Glomerular endothelial cell (primary cell): ENCODE measurements at places on chromosomes 1 and 21. TPM values are rescaled to one million over a fixed set of nuclear protein-coding genes. Genes with fewer than 3 reads are reported as not detected.
A peak's percentile ranks its signal among the peaks of the same experiment; 100 is the strongest.

- no peak for DNase-seq
Observed at GRCh38 chr21:41213021-41213420, 45.1 kb downstream of the BACE2 start.

DNA sequence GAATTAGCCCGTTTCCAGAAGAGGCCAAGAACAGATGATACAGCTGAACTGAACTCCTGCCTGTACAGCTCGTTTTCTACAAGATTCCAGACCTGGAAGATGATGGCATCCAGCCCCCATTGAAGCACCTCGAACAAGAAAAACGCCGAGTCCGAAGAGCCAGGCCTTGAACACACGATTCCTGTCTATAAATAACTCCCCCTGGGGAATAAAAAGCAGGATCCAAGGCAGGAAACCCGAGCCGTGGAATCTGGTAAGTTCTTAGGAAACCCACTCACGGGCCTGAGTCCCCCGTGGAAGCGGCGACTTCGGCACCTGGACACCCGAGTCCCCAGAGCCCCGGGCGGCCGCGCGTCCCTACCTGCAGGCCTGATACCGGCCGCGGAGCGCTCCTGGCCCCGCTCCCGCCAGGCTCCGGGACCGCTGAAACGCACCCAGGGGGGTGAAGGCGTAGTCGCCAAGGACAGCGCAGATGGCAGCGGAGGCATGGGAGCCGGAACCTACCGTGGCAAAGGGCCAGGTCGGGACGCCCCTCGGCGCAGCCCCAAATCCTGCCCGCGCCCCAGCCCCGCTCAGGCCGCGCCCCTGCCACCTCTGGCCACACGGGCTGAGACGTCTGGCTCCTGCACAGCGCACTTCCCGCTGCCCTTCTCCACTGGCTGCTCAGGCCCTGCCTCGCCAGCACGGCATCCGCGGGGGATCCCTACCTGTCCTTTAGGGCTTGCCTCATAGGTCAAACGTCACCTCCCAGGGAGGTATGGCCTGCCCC is 14.0 kb upstream of the HLCS start:
- no peak for DNase-seq

DNA sequence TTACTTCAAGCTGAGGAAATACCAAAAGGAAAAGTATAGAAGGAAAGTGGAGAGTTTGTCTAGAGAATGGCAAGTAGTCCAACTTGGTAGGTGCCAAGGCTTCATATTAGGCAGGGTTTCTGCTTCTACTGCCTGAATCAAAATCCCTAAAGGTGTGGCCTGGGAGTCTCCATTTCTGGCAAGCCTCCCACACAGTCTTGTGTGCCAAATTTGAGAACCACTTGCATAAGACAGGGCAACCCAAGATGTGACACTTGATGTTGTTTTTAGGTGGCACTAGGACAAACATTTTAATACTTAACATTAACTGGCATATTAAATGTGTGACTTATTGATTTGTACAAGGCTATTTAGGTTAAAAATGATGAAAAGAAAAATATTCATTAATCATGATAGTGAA is 60.1 kb downstream of the ATG4C start:
- no peak for DNase-seq

DNA sequence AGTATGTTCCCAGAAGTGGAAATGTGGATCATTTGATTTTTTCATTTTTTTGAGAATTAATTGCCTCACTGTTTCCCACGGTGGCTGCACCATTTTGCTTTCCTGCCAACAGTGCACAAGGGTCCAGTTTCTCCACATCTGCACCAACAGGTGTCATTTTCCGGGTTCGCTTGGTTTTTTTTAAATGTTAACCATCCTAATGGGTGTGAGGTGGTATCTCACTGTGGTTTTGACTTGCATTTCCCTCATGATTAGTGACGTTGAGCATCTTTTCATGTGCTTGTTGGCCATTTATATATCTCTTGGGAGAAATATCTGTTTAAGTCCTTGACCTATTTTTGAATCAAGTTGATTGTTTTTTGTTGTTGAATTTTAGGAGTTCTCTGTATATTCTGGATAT is 3.0 kb downstream of the COL6A2 start:
- DNase-seq = no peak

DNA sequence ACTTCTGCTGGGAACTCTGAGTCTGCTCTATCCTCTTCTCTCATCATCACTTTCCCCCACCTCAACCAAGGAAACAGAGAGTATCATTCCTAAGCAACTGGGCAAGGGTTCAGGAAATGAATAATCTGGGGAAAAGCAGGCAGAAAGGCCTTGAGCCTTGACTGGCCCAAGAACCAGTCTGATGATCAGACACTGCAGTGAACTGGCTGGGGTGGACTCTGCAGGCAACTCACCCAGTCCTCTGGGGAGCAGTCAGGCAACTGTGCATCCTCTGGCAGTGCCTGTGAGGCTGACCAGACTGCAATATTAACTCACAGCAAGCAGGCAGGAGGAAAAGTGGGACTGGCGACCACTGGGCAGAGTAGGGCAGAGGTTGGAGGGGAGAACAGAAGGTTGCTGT is 991 bp downstream of the ANKRD35 start:
- peak; percentile 34 for DNase-seq

GRCh38 chr1:206961668-206962067 is 8.6 kb downstream of the FCAMR start:
- no peak for DNase-seq

DNA sequence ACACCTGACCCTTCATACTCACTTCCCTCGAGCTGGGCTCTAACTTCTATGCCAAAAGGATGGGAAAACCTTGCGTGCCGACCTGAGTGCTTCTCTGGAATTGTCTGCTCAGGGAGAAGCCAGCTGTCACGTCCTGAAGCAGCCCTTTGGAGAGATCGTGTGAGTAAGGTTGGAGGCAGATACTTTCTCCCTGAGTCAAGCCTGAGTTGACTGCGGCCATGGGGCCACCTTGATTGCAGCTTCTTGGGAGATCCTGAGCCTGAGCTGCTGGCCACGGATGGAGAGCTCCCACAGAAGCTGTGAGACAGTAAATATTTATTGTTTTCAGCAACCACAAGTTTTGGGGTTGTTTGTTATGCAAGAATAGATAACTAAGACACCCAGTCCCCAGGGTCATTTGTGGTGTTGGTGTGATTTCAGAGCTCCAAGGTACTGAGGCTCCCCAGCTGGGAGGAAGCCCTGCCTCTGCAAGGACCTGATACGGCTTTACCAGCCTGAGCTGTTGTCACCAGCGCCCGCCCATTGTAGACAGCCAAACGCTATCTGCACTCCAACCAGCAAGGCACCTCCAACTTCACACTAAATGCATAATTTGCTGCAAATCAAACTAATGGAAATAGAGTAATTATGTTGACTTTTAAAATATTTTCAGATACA is 531.6 kb downstream of the PTPRU start:
- DNase-seq = no peak

- no peak for DNase-seq
Observed at GRCh38 chr1:59952065-59952464, 25.5 kb upstream of the CYP2J2 start.

Gene SLC22A15
- under 0.01 and 0.10 TPM in 2 replicates for total RNA-seq

Gene FTCD
- total RNA-seq = 0.64 TPM in 1 of 2 replicates, not detected in the other

Gene KLHDC9
- total RNA-seq = 5.3 and 7.2 TPM in 2 replicates

Gene LCE2B
- total RNA-seq = not detected in 2 replicates

DNA sequence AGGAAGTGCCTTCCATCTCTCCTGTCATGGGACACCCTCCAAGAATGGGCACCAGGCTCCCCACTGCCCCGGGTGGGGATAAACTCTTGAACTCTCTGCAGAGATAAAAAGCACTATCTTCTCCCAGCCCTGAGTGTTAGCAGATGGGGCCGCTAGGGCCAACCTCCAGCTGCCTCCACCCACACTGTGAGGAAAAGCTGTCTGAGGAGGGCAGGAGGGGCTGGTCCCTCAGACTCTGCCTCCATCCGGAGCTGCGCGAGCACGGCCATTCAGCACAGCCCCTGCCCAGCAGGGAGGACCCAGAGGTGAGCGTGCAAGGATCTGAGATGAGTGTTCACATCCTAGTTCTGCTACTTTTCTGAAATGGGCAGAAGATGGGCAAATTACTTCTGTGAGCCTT is 51.8 kb upstream of the TRABD2B start:
- no peak for DNase-seq

- peak; percentile 78 for DNase-seq
Observed at GRCh38 chr1:64476251-64476952, 6.5 kb downstream of the CACHD1 start.

DNA sequence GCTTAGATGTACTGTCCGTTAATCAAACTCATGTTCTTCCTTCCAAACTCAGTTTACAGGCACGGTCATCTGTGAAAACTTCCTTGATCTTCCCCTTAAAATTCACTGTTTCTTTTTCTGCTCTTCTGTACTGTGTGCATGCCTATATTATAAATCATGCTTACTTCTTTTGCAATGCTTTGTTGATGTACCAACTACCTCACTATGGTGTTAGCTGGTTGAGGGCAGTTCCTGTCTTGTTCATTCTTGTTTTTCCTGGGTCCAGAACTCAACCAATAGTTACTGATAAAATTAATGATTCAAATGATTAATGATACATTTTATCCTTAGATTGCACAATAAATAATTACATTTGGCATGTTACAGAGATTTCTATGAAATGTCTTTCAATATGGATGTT is 163.8 kb downstream of the CHRM3 start:
- DNase-seq = no peak

DNA sequence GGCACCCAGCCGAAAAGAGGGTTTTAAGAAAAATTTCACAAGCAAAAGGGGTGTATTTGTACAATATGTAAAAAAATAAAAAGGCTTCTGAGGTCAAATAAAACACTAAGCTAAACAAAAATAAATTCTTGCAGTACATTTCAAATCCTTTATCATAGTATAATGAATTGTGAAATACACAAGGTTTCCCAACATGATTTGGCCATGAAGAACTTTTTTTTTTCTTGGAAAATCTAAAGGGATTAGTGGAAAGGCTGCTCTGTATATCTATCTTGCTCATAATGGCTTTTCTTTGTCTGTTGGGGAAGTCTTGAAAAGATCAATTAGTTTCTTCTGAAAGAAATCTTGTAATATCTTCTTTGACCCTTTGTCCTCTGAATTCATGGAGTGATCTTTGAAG is 593.4 kb downstream of the PLPP3 start:
- DNase-seq = no peak

Gene CDC42BPA
- total RNA-seq = 83.6 and 129 TPM in 2 replicates

GRCh38 chr21:44711327-44712202 is at the start of gene TSPEAR:
Gene TSPEAR (minus strand): TSS chr21:44711572. CDS start chr21:44711514, 58 bp downstream.
- no peak for DNase-seq

Gene F3
- 35.4 and 48.8 TPM in 2 replicates for total RNA-seq

Gene ERG
- total RNA-seq = 73.8 and 118 TPM in 2 replicates

Gene PPM1J
- 1.6 and 2.2 TPM in 2 replicates for total RNA-seq

GRCh38 chr1:214927796-214928195 is 154.7 kb upstream of the KCNK2 start:
- DNase-seq = no peak
